ENCODE measurements at places on chromosomes 6 and 20.

- no peak for DNase-seq
Measured at GRCh38 chr20:15440049-15440820, 1102.8 kb upstream of the FLRT3 start.

DNA sequence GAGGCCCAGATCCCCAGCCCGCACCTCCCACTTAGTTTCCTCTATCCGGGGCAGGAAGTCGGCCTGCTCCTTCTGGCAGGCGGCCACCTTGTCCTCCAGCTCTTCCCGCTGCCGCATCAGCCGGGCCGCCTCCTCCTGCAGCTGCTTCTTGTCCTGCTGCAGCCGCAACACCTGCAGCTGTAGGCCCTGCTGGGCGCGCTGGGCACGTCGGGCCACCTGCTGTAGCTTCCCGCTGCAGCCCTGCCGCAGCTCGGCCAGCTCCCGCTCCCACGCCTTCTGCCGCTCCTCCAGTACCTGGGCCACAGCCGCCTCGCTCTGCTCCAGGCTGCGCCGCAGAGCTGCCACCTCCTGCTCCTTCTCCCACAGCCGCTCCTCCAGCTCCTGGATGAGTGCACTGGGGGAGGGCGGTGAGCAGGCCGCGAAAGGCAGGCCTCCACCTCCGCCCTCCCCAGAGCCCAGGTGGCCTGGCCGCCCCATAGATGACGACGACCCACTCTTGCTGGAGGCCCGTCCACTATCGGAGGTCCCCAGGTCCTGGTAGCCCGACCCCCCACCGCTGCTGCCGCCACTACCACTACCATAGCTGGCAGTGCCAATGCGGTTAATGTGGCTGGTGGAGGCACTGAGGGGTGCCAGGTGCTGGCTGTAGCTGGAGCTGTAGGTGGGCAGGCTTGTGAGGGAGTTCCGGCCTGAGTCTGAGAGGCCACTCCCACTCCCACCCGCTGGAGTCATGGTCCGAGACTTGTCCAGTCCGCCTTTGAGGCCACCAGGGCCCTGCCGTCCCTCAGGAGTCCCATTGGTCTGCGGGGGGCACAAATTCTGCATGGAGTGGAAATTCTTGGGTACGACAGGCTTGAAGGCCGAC lies 6.0 kb upstream of the FASTKD5 start:
- no peak for DNase-seq

DNA sequence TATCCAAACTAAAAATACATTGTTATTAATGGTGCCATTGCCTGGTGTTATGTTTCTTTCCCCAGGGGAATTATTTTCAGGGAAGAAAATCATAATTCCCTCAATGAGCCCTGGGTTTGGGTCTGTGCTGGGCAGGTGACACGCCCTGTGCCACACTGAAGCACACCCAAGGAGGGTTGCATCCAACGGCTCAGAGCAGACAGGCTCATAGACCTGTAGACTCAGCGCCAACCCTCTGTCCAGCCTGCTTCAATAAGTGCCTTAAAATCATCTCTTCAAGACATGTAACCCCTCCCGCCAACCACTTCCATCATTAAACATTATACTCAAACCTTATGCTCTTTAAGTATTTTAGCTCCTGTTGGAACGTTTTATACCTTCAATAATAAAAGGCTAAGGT lies 225.3 kb upstream of the CDH4 start:
- DNase-seq: no peak

DNA sequence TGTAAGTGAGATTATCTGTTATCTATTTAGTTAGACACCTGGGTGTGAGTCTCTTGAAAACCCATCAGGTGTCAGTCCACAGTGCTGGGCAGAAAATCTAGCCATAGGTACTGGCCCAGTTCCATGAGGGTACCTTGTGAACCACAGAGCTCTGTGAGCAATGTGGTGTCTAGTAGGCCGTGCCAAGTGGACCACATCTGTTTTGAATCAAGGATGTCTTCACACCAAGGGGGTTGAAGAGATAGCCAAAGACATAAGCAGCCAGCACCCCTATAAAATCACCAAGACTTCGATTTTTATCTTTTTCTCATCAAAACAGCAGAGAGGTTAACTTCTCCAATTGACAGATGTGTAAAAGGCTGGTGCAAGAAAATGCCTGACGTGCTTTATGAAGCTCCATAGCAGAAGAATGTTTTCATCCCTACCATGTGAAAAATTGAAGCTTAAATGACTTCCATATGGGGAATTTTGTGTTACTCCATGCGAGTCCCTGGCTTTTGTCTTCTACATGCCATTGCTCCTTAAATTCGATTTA lies 368.7 kb downstream of the HAO1 start:
- peak; percentile 58 for DNase-seq

DNA sequence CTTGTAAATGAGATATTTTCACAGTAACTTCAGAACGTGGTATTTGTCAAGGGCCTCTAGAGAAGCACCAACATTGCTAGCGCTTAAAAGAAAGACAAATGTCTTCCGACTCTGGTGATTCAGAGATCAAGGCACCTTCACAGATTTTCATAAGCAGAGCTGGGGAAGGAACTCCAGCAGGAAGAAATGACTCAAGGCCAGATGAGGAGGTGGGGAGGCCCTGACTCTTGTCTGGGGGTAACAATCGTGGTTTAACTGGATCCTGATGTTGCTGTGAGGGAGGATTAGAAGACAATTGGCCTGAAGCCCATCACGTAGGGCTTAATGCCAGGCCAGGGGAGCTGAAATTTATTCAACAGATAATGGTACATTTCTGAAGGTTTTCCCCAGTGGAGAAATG lies 122.9 kb upstream of the QKI start:
- DNase-seq: peak; percentile 80

DNA sequence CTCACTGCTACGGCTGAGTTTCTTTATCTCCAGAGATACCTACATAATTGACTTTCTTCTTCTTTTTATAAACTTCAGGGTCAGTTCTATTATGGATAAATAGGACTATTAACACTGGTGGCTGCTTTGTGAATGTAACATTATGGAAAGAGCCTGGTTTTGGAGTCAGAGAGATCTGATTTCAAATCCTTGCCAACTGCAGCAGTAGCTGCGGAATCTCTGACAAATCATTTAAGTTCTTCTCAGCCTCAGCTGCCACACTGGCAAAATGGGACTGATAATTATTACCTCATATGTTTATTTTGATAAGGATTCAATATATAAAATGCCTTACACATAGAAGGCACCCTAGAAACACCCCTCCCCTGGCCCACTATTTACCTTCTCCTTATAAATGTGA lies 160.5 kb downstream of the BACH2 start:
- DNase-seq: no peak

- DNase-seq: no peak
Measured at GRCh38 chr6:120534954-120535353, 799.3 kb downstream of the TBC1D32 start.

Measured in fibroblast of skin of left quadriceps (primary cell).